ENCODE measurements at places on chromosomes 2 and 18.

DNA sequence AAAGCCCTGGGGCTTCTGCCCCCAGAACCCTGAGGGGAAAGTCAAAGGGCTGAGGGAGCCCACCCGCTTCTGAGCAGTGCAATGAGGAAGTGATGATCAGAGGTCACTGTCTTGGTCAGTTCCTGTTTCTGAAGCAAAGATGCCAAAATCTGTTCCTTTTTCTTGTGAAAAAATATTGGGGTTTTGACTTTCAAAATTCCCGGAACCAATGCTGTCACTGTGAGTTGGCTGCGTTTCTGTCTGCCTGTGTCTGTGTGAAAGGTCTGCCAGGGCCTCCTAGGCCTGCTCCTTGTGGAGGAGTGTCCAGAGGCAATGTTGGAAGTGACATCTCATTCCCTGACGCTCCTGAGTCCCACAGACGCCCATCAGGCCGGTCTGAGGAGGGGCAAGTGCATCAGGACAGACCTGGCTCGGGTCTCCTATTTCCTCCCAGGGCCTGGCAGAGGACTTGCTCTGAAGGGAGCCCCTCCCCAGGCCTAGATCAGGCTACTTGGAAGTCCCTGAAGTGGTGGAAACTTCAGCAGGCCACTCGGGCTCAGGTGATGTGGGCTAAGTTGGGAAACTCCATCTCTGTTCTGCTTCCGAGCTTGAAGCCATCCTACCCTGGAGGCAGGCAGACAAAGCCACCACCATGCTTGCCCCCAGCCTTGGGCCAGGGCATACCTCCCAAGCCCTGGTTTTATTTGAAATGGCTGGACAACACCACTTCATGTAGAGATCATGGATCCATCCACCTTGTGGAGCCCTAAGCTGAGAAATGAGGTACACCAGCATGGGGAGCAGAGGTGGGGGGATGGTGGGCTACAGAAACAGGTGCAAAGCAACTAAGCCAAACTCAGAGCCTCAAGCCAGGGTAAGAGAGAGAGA lies 51.0 kb downstream of the PKDCC start:
- DNase-seq: no peak

DNA sequence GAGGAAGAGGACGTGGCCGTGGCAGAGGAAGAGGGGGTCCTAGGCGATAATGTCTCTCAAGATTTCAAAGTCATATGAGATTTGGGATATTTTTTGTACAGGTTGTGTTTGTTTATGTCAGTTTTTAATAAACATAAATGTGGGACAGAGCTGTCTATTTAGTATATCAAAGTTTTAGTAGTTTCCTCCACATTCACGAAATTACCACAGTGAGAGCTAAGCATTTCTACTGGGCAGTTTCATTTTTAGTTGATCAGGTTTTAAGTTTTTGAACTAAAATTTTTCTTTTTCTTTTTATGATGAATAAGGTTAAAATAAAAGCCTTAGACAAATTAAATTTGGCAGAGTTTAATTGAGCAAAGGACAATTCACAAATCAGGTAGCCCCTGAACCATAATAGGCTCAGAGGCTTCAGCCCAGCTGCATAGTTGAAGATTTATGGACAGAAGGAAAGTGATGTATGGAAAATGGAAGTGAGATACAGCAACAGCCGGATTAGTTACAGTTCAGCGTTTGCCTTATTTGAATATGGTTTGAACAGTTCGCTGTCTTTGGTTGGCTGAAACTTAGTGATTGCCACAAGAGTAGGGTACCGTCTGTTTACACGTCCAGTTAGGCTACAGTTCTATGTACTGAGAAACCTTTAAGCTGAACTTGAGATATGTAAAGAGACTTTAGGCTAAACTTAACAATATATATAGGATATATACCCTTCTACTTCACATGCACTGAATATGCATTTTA lies 17.1 kb downstream of the SNRPD1 start:
- no peak for DNase-seq

GRCh38 chr2:191629001-191629453 lies 48.9 kb upstream of the NABP1 start:
- DNase-seq: no peak

- no peak for DNase-seq
These were observed 136.8 kb downstream of the ALPK2 start for GRCh38 chr18:58491773-58492752.

- DNase-seq: peak; percentile 27
These were observed 23.6 kb upstream of the NEB start for GRCh38 chr2:151757861-151758260.

- no peak for DNase-seq
These were observed 42.4 kb upstream of the AKAIN1 start for GRCh38 chr18:5239447-5239846.

GRCh38 chr18:63284827-63285733 lies 34.5 kb downstream of the BCL2 start:
- DNase-seq: no peak

GRCh38 chr2:220419647-220420046 lies 792.2 kb downstream of the SLC4A3 start:
- no peak for DNase-seq

DNA sequence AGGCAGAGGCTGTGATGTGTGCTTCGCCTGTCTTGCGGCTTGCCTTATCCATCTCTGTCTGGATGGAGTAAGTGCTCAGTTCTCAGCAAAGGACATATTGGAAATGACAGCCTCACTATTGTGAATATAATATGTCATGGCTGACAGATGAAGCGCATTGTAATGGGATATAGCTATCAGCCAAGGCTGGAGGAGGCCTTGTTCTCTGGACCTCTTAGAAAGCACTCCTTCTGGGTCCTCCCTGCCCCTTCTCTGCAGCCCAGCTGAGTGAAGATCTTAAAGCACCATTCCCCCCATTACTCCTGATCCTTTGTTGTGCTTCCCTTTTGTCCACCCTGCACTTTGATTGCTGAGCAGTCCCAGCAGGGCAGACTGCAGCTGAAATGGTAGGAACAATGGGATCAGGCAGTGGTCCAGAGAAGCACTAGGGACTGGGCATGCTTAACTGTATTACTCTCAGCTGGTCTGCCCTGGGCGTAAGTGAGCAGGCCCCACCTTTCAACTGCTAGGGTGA lies 265.3 kb downstream of the SETBP1 start:
- peak; percentile 91 for DNase-seq

DNA sequence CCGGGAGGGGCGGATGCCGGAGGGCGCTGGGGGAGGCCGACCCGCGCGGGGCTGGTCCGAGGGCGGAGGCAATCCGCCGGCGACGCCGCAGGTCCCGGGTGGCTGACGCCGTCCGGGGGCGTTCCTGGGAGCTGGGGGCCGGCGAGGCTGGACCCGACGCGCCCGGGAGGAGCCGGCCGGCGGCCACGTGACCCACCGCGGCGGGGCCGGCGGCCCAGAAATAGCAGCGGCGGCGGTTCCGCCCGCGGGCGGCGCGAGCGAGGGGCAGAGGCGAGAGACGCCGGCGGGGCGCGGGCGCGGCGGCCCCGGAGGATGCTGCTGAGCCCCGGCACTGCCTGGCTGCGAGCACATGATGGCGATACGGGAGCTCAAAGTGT lies at the start of gene RAB31:
TSS of gene RAB31 (plus strand) at position 245 of the 377 bp plus-strand sequence. CDS start at position 350, 105 bp downstream.
- peak; percentile 28 for DNase-seq

DNA sequence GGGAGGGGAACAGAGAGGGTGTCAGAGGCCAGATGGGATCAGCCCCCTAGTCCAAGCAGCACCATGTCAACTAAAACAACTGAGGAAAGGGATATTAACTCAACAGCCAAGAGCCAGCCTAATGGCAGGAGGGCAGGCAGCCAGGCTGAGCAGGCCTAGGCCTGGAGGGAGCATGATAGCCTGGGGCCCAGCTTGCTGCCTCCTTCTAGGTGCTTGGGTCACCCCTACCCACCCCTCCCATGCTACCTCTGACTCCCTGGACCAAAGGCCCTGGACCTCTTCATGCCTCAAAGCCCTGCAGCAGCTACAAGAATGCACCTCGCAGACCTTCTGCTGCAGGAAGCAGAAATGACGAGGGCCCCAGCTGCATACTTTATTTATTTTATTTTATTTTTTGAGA lies 22.1 kb upstream of the TNS1 start:
- no peak for DNase-seq

DNA sequence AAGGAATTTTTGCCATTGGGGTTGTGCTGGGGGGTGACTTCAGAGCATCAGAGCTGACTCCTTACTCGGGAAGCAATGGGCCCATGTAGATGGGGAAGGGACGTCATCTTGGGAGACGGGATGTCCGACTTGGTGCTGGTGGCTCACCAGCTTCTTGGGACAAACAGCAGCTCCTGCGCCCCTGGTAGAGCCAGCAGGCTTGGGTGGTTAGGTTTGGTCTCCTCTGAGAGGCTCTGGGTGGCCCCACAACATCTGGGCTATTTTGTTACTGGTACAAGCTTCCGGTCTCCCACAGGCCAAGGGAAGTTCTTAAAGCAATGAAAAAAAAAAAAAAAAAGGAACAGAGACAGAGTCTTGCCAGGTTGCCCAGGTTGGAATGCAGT lies 1.8 kb downstream of the NGEF start:
- no peak for DNase-seq

DNA sequence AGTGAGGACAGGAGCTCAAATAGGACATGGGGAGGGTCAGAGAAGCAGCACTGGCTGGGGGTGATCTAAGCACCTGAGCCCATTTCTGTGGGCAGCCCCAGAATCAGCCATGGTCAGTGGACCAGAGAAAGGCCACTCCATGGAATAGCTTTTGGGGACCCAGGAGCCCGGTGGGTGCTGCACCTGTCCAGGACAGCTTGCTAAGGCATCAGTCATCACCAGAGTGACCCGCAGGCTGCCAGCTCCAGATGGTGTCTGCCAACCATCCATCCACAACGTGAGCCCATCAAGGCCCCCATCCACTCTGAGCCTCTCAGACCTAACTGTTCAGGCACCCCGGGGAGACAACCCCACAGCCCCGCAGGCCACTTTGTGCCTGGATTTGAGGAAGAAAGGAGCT lies 23.6 kb upstream of the COL6A3 start:
- no peak for DNase-seq

DNA sequence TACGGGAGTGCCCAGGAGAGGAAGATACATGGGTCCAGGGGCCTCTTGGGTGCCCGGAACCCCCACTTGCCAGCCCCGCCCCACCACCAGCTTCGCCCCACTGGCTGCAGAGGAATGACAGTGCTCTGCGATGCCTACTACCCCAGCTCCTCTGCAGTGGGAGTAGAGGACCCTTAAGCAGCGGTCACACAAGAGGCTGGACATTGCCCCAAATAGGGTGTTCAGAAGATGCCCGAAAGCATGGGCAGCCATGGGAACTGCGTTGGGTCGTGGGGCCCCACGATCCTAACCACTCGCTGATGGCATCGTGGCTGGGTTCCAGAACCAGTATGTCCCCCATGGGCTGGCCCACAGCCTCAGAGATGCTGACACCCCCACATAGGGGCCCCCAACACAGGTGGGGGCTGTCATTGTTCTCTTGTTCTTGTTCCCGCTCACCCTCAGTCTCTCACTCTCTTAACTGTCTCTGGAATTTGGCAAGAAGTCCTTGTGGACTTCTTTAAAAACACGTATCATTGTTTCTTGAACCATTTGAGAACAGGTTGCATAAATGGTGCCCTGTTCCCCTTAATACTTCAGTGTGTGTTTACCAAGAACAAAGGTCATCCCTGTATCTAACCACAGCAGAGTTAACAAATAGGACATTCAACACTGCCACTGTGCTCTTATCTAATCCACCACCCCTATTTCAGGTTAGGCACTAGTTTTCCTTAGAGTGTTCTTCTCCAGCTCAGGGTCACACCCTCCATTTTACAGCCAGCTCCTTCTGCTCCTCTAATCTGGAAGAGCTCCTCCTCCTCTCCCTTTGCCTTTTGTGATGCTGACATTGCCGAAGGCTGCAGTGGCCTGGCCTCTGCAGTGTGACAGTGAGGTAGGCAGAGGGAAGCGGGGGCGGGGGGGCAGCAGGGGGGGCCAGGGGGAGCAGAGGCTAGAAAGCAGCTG lies 76.3 kb downstream of the STPG4 start:
- DNase-seq: no peak

- no peak for DNase-seq
These were observed 62.3 kb upstream of the ITGA4 start for GRCh38 chr2:181394741-181395437.

- peak; percentile 53 for DNase-seq
These were observed 64.1 kb downstream of the DTNA start for GRCh38 chr18:34773961-34774766.

DNA sequence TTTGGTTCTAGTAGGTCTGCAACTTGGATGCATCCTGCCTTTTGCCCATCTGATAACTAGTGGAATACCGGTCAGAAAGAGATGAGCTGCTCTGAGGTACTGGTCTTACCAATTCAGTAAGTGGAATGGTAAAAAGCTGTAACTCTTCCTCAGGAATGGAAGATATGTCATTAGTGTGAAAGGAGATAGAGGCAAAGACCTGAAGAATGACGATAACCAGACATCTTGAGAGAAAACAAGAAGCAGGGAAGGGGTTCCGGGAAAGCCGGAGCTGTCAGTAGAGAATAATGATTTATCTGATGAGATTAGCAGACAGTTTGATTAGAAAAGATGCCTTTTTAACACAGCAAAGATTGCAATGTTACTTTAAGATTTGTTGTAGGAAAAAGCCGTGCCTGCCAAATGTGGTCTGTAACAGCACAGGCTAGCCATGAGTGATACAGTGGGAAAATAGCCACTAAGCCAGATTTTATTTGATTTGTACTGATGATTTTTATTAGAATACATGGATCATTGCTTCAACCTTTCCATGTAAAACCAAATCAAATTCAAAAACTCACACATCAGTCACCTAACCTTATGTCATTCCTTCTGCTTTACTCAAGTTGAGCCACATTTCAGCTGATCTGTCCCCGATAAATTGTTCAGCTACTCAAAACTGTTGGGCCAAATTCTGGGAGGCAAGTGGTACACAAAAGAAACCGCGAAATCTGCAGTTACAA lies 110.0 kb downstream of the TCF4 start:
- no peak for DNase-seq

- no peak for DNase-seq
These were observed 61.9 kb downstream of the RAB10 start for GRCh38 chr2:26095758-26096157.

DNA sequence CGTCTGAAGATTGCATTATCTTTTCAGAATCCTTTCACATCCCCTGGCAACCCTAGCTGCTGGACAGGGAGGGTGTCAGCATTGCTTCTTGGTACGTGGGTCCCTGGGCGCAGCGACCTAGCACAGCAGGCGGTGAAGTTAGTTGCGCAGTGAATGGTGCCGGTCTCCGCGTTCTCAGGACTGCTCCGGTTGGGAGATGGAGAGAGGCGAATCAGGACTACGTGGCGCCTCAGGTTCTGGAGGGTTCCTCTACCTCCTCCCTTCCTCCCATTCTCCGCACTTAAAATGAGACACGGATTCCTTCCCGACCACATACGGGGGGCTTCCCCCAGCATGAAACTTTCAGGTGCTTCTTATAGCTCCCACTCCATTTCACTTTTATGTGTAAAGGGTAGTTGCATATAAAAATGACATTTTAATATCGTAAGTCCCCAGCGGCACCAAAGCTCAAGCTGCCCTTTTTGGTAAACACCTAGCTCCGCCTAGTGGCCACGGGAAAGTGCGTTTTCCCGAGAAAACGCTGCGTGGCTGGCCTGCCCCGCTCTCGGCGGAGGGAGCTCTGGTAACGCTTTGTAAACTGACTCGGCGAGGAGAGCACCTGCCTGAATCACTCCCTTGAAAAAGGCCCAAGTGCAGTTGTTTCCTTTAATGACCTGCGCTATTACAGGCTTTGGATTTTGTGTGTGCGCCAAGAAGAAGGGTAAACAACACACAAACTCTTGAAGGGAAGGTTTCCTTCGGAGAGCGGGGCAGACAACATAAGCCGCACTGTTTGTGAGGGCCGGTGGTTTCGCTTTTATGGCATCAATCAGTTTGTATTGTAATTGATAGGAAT lies 32.9 kb upstream of the INHBB start:
- DNase-seq: peak; percentile 86
